ENCODE measurements at places on chromosomes 7 and 10.

DNA sequence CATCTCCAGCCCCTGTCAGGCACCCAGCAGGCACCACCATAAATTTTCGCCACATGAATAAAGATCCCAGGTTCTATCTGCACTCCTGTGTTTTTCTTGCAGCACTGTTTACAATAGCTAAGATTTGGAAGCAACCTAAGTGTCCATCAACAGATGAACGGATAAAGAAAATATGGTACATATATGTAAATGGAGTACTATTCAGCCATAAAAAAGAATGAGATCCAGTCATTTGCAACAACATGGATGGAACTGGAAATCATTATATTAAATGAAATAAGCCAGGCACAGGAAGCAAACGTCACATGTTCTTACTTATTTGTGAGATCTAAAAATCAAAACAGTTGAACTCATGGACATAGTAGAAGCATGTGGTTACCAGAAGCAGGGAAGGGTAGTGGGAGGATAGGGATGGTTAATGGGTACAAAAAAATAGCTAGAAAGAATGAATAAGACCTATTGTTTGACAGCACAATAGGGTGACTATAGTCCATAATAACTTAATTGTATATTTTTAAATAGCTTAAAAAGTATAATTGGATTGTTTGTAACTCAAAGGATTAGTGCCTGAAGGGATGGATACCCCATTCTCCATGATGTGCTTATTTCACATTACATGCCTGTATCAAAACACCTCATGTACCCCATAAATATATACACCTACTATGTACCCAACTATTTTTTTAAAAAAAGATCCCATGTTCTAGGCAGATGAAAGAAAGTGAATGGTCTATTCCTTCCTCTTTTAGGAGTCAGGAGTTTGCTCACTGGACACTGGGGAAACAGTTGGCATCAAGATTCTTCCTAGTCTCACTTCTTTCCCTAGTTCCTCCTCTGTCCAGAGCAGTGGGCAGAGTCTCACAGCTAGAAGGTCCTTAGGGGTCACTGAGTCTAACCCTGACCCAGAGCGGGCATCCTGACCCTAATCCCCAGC, 1.0 kb upstream of the NPFFR1 start:
- DNase-seq: no peak

DNA sequence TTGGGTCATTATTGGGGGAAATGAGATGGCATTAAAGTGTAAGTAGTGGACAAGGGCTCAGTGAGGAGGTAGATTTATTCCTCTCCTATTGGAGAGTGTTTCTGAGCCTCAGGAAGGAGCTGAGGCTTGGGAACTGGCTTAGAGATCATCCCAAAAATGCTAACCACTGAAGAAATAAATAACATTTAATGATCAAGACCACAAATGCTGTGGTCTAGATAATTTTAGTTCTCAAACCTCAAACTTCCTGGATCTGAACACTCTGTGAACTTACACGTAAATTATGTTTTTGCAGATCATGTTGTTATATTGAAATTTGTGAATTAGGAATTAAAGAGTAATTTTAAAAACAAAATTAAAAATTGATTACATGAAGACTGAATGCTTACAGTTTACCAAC, 27.3 kb downstream of the MDFIC start:
- no peak for DNase-seq

- DNase-seq: no peak
These were observed 31.2 kb downstream of the DYNC2I1 start for GRCh38 chr7:158887594-158887993.

DNA sequence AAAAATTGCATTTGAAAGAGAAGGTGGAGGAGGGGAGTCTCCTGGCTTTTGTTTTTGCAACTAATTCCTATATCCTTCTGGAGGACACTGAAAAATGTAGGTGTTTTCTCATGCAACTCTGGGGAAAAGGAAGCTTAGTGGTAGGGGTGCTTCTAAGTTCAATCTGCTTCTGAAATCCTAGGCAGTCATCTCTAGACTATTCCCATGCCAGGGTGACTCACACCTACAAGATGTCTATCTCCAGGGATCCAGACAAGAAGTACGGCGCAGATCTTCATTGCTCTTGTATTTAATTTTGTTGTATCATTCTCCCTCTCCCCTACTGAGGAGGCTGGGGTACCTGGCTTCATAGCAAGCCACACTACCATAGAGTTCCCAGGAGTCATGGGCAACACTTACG, 258.8 kb downstream of the PHF14 start:
- DNase-seq: no peak

GRCh38 chr7:40205992-40206391, 71.2 kb downstream of the SUGCT start:
- no peak for DNase-seq

- no peak for DNase-seq
These were observed 22.2 kb downstream of the RGS10 start for GRCh38 chr10:119520283-119520682.

DNA sequence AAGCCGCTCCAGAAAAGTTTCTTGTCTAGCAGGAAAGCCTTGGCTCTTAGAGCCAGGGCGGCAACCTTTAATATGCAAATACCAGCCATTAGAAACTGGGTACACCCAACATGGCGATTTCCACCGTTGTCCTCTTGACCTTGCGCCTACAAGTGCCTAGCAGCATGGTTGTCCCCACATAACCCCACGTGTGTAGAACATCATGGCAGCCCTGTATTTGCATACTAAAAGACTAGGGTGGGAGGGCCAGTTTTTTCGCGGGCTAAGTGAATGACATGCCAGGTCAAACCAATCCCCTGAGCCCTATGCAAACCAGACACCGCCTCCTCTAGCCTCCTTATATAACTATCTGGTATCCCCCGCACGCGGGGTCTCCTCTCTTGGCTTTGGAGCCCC, 58.4 kb upstream of the FZD8 start:
- DNase-seq: no peak

GRCh38 chr10:60189861-60190475, 199.7 kb downstream of the ANK3 start:
- no peak for DNase-seq

DNA sequence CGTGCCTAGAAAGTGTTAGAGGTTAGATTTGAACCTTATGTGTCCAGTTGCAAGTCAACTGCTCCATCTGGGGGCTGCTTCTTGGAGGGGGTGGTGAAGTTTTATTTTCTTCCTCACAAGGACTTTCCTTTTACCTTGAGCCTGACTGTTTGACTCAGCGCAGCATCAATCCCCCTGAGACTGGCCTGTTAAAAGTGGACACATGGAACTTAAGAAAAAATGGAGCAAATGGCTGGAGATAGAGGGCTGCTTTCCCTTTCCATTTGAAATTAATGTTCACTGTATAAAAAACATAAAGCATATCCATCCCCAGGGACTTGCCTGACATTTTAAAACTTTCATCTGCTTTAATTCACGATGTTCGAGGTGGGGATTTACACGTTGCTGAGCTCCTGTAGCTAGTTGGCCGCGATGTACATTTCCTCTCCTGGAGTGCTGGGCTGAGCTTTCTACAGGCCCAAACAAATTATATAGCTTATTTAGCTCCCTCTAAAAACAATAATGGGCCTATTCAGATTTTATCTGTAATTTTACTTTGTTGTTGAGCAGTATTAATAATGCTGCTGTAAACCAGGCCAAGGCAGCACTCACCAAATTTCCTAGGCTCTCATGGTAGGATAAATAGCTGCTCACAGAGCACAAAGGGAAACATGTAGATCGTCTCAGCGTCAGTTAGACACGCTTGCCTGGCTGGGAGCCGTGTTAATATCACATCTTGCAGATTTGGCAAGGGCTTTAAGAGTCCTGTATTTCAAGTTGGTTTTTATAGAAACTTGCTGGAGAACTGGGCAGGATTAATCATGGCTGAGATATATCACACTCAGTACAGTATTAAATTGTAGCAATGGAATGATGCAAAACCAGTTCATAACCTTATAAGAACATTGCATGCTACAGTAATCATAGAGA, 251.5 kb downstream of the LRMDA start:
- DNase-seq: no peak

DNA sequence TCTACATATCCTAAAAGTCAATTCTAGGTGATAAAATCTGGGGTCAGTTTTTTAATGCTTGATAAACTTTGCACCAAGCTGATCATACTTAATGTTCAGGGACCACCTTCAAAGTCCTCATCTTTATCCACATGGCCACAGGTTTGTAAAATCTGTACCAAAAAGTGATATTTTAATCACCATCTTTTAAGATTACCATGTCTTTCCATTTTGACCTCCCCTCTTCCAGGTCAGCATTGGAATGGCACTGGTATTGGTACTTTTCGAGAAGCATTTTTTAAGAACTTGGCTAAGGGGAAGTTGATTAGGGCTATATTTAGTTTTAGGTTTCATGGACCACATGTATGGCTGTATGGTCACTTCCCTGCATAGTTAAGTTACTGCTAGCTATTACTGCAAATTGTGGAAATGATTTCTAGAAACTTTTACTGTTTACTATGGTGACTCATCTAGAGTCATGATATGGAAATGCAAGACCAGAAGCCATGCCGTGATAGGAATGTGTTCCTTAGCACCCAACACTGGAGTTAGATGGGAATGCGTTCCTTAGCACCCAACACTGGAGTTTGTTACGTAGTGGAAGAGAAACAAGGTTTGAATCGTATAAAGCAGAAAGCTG, 50.8 kb upstream of the ABLIM1 start:
- DNase-seq: no peak

GRCh38 chr10:63646491-63646890, 125.3 kb downstream of the REEP3 start:
- no peak for DNase-seq

GRCh38 chr7:42745357-42746059, 166.4 kb downstream of the C7orf25 start:
- DNase-seq: peak; percentile 41

GRCh38 chr10:72315054-72315453, 39.7 kb downstream of the DNAJB12 start:
- no peak for DNase-seq

DNA sequence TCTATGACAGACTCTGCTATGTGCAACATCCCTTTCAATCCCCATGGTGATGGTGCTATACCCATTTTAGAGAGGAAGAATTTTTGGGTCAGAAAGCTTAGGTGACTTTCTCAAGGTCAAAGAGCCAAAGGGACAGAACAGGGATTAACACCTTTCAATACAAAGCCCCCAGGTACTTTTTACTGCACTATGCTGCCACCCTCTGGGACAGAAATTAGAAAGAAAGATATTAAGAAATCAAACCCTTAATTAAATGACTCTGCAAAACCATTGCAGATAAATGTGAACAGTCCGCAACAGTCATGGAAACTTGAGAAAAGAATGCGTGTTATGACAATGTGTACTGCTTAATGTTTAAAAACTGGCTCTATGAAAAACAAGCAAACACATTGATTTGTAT, 673.7 kb downstream of the MAGI2 start:
- no peak for DNase-seq

- no peak for DNase-seq
These were observed 192.2 kb upstream of the RHOBTB1 start for GRCh38 chr10:61136139-61136538.

GRCh38 chr10:119947300-119947699, 54.8 kb downstream of the SEC23IP start:
- no peak for DNase-seq

DNA sequence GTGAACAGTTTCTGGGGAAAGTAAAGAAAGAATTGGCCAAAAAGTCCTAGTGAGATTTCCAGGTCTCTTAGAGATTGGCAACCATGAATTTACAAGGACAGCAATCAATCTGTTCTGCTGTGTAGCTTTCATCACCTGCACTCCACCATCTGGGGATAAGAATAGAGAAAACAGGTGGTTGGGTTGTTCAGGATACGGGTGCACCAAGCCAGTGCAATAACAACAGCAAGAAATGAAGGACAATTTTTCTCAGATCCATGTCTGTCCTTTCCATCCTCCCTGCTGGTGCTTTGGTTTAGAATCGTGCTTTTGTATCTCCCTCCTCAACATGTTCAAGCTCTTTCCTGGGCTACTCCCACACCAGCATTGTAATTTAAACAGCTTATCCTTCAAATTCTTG, 787.7 kb downstream of the GRID1 start:
- DNase-seq: no peak

DNA sequence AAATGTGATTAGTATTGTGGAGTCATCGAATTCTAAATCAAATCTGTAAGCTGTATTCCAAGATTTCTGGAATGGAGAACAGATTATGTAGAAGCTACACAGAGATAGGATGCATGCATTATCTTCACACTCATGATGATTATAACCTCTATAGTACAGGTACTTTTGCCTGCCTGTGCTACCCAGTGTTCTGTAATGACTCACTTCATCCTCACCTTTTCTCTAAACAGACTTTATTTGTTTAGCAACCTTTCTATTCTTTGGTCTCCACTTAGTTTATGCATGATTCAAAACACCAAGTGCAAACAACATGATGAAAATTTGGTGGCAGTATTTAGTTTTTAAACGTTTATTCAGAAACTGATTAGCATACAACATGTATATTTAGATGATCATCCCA, 68.4 kb upstream of the PRPS1L1 start:
- DNase-seq: no peak

DNA sequence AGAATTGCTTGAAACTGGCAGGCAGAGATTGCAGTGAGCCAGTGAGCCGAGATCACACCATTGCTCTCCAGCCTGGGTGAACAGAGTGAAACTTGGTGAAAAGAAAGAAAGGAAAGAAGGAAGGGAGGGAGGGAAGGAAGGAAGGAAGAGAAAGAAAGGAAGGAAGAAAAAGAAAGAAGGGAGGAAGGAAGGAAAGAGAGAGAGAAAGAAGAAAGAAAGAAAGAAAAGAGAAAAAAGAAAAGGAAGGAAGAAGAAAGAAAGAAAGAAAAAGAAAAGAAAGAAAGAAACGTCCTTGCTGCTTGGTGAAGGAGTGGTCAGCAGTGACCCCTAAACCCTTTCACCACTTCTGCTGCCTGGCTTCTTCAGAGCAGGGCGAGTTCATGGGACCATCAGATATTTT, 147.1 kb upstream of the MYO3A start:
- DNase-seq: no peak

DNA sequence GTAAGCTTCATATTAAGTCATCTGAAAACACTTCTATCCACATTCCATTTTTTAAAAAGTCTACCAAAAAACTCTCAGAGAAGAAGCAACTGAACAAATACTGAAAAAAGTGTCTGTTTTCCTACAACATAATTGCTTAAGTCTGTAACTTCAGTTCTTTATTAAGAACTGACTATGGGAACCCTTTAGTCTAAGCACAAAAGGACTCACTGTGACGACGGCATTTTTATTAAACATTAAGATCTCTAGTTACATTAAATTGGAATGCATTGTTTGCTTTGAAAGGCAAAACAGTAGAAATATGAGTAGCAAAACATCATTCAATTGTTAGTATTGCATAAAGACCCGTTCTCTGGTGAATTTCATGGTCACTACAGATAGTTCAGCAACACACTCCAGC, 5.8 kb upstream of the FAM3C start:
- no peak for DNase-seq

- no peak for DNase-seq
These were observed 12.7 kb upstream of the PRF1 start for GRCh38 chr10:70615211-70615610.

- DNase-seq: no peak
These were observed 2.7 kb downstream of the LRRC20 start for GRCh38 chr10:70379581-70380176.

- peak; percentile 23 for DNase-seq
These were observed 901 bp upstream of the CCNY start for GRCh38 chr10:35335133-35336083.
